ENCODE measurements at places on chromosomes 2 and 18.
A peak's percentile ranks its signal among the peaks of the same experiment; 100 is the strongest.

DNA sequence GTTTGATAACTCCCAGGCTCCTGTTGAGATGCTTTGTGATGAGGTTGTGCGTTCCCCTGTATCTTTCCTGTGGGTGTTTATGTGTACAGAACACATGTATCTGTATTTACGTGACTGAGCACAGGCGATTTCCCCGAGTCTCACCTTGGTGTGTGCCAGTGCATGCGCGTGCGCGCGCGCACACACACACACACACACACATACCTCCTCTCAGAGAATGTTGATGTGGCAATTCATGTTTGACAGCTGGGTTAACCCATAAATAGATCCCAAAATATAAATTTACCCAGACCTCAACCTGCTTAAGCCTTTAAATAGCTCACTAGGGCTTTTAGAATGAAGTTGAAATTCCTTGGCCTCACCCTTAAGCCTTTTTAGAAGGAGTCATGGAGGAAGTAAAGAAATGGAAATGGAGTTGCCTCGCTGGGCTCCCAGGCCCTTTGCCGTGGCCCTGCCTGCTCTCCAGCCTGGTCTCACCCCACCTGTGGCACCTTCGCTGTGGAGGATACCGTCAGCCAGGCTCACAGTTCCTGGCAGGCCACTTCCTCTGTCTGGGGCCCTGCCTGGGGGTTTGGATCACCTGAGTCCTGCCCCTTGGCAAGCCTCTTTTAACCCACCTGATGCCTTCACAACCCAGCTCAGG lies 20.3 kb downstream of the AGAP1 start:
- no peak for DNase-seq

DNA sequence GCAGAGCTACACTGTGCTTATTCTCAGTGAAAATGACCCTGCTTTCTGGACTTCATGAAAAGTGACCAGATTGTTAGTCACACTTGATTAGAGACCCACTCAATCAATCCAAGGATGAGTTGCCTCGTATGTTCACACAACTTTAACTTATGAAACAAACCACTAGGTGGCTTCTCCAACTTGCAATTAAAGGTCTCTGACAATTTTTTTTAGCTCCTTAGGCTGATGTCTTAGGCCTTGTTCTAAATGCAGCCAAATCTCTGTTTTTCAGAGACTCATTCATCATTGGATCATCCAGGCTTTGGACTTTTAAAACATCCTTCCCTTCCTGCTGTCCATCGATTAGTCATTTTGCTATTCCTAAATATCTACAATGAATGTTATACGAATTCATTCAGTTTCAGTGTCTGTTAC lies 63.4 kb downstream of the MREG start:
- DNase-seq = no peak

DNA sequence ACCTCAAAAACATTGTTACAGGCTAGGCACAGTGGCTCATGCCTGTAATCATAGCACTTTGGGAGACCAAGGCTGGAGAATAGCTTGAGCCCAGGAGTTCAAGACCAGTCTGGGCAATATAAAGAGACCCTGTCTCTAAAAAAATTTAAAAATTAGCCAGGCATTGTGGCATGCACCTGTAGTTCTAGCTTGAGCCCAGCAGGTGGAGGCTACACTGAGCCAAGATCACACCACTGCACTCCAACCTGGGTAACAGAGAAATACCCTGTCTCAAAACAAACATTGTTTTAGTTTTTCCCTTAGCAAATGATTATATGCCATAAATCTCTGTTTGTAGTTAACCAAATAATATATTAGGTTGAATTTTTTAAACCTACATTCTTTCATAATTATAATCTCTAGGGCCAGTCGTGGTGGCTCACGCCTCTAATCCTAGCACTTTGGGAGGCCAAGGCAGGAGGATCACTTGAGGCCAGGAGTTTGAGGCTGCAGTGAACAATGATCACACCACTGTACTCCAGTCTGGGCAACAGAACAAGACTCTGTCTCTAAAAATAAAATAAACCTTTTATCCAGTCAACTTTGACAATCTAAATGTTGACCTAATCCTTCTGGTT lies 13.3 kb upstream of the CYP20A1 start:
- DNase-seq = no peak

- DNase-seq = no peak
Observed at GRCh38 chr18:37665346-37665745, 99.7 kb upstream of the CELF4 start.

DNA sequence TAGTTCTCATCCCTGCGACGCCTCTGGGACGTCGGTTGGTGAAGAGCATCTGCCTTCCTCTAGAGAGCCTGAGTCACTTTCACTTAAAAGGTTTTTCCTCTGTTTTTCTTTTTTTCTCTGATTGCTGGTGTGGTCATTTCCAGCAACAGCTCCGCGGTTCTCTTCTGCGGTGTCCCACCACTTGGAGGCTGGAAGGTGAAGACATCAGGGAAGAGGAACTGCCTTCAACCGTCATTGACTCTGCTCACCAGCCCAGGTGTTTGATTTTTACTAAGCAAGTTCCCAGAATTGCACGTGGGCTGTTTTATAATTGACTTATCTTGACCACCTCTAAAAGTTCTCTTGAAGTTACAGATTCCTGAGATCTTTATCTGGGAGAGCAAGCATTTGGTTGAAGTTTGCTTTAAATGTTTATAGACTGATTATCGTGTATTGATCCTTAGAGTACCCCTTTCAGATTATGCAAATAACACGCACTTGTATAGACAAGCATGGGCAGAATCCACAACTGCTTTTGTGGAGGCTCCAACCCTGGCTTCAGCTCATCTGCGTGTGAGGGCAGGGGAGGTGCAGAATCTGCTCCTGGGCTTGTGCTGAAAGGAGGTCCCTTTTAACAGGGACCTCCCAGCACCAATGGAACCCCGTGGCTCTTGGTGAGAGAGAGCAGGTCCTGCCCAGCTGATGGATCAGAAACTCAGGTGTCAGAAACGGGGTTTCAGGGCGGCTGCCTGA lies 3.5 kb downstream of the CTDP1 start:
- DNase-seq = no peak

DNA sequence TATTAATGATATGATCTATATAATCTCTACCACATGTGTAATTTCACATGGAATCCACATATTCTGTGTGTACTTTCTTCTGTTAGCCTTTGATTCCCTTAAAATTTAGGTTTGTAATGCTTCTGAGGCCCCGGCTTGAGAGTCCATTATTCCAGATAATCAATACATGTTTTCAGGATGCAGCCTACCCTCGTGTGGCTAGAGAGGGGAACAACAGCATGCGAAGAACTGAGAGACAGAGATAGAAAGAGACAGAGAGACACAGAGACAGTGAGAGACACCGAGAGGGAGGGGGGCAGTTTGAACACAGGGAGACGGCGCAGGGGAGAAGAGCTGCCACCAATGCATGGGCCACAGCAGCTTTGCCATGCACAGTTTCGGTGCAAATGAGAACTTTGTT lies 185.4 kb downstream of the SNTG2 start:
- DNase-seq = no peak

- no peak for DNase-seq
Observed at GRCh38 chr18:36469461-36469860, 171.9 kb downstream of the FHOD3 start.

DNA sequence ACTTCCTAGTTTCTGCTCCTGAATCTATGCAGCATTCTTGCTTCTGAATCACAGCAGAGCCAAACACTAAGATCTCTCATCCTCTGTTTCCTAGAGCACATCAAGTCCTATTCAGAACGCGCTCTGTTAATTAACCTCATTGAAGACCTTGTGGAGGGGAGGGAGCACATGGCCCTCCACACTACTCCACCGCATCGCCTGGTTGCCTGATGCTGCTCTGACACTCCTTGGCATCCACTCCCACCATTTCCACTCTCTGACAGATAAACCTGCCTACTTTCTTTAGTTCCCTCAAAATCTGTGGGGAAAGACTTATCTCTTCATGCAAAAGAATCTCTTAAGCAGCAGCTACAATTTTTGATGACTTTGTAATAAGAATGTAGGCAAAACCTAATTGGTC lies 802.3 kb upstream of the GYPC start:
- DNase-seq = no peak

DNA sequence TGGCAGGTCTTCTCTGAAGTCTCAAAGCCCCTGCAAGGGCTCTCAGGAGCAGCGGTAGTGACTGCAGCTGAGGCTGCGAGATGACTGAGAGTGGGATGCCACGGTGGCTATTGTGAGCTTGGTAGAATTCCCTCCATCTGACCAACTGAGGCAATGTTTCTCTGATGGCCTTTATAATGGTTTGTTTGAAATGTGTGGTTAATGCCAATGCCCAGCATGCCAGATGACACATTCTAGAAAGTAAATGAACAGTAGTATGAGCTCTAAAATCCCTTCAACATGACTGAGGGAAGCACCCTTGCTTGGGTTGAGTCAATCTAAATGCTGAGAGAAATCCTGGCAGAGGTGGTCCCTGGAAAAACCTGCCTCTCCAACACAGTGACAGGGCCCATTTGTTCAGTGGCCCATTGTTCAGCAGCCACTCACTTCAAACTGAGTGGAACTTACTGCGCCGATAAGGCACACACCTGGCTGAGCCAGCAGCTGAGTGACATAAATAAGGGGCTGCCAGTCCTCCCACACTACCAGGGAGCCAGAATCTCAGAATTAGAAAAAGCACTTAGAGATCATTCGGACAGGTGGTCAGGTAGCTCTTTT lies 31.7 kb downstream of the SULT1C2 start:
- no peak for DNase-seq

- peak; percentile 28 for DNase-seq
Observed at GRCh38 chr18:26133652-26134051, at the start of gene PSMA8. Gene PSMA8, plus strand, starts transcription at chr18:26133869. Its CDS starts 97 bp downstream, at chr18:26133966.

- no peak for DNase-seq
Observed at GRCh38 chr2:32453242-32454062, 96.6 kb downstream of the BIRC6 start.

- no peak for DNase-seq
Observed at GRCh38 chr18:44356566-44357157, 324.0 kb upstream of the SETBP1 start.

- DNase-seq = no peak
Observed at GRCh38 chr2:3440477-3440876, 61.0 kb downstream of the TRAPPC12 start.

DNA sequence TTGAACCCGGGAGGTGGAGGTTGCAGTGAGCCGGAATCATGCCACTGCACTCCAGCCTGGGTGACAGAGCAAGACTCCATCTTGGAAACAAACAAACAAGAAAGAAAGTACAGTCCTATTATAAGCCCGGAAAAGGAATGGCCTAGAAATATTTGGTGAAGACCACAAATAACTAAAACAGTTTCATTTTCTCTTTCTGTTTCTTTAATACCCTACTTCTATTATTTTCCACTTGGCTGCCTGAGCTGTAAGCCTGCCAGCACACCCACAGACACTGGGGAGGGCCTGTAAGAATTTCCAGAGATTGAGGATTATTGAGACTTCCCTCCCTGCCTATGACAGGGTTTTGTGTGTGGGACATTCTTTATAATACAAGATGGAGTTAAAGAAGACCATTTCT lies 188.0 kb upstream of the DCC start:
- DNase-seq = no peak

- no peak for DNase-seq
Observed at GRCh38 chr2:188984065-188984491, 9.9 kb downstream of the COL3A1 start.

GRCh38 chr2:239337122-239337876 lies 63.5 kb downstream of the HDAC4 start:
- no peak for DNase-seq

DNA sequence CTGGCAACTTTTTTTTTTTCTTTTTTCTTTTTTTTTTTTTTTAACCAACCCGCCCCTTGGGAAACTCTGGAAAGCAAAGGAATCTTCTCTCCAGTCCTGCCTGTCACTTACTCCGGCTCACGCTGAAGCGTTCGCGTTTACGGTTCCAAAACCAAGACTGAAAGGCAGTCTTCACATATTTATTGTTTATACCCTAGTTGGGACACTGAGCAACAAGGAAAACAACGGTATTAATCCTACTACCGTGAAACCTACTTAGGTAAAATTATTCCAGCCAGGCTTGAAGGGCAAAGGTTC lies 125.4 kb downstream of the OSBPL1A start:
- DNase-seq = no peak

DNA sequence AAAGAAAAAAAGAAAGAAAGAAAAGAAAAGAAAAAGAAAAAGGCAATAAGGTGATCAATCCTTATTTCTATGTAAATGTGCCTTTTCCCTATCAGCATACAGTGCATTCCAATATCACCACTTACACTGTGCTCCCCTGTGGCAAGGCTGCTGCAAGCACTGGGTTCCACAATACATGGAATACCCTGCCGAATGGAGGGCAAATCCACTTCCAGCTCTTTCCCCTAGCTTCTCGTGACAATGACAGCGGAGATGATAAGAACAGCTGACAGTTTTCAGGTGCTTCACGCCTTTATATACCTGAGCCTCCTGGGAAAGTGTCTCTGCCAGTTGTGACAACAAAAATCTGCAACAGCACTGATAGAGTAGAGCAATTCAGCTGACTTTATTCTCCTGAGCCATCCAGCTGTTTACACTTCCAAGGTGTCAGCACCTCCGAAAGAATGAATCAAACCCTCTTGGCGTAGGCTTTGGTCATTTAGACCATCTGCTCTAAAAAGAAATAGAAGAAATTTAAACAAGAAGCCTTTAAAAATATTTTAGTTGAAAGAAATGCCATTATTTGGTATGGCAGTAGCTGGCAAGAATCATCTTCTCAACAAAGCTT lies 135.2 kb upstream of the RNF152 start:
- no peak for DNase-seq

GRCh38 chr18:42114310-42114943 lies 159.4 kb downstream of the PIK3C3 start:
- DNase-seq = no peak

GRCh38 chr2:95063086-95063958 lies 37.8 kb downstream of the MAL start:
- DNase-seq = no peak

- no peak for DNase-seq
Observed at GRCh38 chr2:101302016-101302415, 6.5 kb downstream of the RNF149 start.

DNA sequence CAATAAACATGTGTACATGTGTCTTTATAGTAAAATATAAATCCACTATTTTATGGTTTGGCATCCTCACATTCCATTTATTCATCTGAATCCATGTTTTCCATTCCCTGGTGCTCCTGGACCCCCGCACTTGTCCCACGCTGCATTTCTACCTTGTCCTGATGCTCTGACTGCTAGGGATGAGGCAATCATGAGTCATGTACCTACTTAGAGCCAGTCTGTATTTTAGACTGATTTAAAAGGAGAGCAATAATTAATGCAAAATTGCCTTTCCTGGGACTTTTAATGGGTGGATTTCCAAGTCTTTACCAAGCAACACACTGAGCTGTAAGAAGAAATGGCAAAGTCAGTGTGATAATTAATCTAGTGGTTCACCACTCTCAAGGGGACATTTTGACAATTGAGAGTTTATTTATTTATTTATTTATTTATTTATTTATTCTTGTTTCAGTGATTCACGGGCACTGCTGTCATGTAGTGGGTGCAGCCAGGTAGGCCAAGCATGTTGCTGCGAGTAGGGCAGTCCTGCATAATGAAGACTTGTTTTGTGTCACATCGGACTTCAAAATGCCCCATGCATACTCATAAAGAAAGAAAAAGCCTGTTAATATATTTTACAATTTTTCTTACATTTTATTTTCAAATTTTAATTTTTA lies 419.3 kb upstream of the VWC2L start:
- no peak for DNase-seq

GRCh38 chr2:238143239-238143951 lies 4.9 kb downstream of the KLHL30 start:
- no peak for DNase-seq

GRCh38 chr2:131641414-131642206 lies 113.9 kb downstream of the CCDC74A start:
- no peak for DNase-seq
